ENCODE measurements at places on chromosomes 1 and 21.

DNA sequence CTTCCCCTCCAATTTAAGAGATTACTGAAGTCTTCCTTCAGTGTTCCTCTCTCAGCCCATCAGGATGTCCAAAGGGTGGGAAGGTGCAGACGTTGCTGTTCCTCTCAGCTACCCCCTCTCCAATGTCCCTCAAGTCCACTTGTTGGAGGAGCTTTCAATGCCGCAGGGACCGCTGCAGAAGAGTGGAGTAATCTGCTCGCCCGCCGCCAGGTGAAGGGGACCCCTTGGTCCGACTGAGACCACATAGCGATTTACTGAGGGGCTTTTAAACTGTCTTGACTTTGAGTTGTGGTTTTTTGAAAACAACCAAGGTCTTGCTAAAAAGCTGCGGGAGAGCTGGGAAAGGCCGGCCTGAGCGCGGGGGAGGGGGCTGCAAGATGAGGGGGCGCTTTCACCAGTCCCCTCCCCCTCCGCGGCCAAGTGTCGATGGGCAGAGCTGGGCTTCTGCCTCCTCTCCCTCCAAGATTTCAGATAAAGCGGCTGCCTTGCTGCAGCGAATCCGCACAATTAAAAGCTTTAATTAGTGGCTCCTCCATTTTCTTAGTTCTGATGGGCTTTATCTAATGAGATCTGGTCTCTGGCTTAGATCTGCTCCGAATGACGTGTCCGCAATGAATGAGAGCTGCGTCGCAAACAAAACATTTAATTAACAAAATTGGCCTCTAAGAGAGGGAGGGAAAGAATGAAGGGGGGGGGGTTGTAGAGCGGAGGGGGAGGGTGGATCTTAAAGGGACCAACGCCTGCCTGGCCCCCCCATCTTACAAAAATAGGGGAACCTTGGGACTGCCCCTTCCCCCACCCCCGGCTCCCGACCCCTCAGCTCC lies 5.9 kb downstream of the LMO4 start:
- no peak for DNase-seq

- DNase-seq = no peak
Measured at GRCh38 chr1:53734650-53735211, 4.2 kb downstream of the GLIS1 start.

- no peak for DNase-seq
Measured at GRCh38 chr1:197171531-197171930, 25.1 kb upstream of the ASPM start.

DNA sequence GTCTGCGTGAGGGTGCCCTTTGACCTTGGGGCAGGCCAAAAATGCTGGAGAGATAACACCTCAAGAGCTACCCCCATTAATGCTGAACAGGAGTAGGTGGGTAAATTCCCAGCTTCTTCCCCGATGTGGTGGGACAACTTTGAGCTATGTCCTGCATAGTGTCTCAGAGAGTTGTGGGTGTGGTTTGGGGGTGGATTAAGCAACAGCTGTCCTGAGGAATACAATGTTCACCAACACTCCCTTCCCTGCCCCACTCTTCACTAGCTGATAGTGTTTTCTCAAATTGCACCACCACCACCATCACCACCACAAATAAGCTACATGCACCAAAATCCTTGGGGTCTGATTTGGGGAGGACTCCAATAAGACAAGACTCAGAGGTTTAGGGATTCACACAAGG lies 258.4 kb downstream of the HLX start:
- no peak for DNase-seq

- DNase-seq = no peak
Measured at GRCh38 chr21:46210378-46211136, 18.0 kb downstream of the LSS start.

DNA sequence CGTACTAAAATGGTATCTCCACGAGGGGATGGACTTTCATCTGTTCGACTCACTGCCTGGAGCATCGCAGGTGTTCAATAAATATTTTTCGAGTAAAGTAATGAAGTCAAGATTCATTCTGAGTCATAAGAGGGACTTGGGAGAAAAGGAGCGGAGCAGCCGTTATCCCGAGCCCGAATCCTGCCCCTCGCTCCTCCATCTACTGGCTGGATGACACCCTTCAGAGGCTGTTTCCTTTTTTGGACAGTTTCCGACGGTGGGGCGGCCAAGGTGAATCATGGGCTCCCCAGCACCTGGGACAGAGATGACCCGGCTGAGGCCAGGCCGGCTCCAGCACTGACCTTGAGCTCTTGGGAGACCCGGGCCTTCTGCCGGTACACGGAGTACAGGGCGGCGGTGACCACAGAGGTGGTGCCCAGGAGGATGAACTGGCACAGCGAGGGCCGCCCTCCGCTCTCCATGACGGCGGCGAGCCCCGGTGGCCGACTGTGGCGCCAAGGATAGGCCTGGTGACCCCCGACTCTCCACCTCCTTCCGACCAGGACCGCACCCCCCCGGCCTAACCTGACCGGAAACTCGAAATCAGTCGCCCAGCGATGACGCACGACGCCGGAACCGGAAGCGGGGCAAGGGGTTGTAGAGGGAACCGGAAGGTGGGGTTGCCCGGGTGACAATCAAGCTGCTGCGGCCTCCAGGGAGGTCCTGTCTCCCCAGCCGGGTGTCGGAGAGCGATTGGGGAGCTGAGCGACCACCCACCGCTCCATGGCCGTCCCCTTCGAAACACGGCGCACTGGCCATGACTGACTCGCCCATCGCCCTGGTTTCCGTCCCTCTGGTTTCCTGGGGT lies at the start of gene MUL1:
Gene MUL1, minus strand, starts transcription at position 588 of the 847 bp plus-strand sequence. Its CDS starts 127 bp downstream, at position 461.
- peak; percentile 96 for DNase-seq

- DNase-seq = no peak
Measured at GRCh38 chr1:102252731-102253505, 256.2 kb upstream of the OLFM3 start.

GRCh38 chr21:25296252-25296651 lies 311.0 kb downstream of the MRPL39 start:
- DNase-seq = no peak

- peak; percentile 28 for DNase-seq
Measured at GRCh38 chr21:30839304-30839703, 9.7 kb upstream of the KRTAP7-1 start.

DNA sequence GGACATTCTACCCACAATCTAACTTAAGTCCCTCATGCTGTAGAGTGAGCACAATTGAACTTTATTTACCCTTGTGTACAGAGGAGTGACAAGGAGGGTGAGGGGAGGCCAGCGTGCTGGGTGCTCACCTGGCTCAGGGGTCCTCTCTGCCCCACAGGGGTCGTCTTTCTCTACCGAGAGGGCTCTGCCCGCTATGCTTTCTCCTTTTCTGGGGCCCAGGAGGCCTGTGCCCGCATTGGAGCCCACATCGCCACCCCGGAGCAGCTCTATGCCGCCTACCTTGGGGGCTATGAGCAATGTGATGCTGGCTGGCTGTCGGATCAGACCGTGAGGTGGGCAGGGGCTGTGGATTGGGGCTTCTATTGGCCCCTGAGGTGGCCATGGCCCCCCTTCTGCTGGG lies 5.4 kb downstream of the BCAN start:
- no peak for DNase-seq

- no peak for DNase-seq
Measured at GRCh38 chr1:38454749-38455441, 404.7 kb downstream of the RRAGC start.

- DNase-seq = no peak
Measured at GRCh38 chr1:53725238-53725689, 13.7 kb downstream of the GLIS1 start.

GRCh38 chr1:63987014-63987627 lies 213.3 kb downstream of the ROR1 start:
- DNase-seq = no peak

DNA sequence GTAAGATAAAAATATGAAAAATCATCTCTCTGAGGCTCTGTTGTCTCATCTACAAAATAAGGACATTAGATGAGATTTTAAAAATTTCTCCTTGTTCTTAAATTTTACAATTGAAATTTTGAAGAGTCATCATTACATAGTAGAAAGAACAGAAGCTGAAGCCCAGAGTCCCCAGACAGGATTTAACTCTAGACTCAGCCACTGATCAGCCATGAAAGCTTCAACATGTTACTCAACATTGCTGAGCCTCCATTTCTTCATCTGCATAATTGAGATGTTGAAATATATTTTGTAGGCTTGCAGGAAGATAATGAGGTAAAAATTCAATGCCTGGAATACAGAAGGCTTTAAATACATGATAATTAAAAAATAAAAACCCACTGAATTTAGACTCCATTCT lies 633.3 kb downstream of the LMO4 start:
- no peak for DNase-seq

DNA sequence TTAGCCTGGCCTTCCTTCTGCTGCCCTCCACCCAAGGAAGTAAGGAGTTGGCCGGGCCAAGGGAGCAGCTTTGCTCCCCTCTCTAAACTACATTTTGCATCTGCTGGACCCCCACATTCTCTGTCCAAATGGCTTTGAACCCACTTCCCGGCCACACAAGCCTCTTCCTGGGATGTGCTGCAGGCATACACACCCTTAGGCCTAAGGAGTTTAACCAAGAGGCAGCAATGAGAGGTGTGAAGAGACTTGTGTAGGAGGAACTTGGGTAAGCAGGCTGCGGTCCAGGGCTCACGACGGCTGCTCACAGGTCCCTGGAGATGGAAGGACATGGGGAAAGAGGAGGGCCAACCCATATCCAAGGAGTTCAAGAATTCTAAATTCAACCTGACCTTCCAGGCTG lies 196.7 kb upstream of the SGIP1 start:
- no peak for DNase-seq

DNA sequence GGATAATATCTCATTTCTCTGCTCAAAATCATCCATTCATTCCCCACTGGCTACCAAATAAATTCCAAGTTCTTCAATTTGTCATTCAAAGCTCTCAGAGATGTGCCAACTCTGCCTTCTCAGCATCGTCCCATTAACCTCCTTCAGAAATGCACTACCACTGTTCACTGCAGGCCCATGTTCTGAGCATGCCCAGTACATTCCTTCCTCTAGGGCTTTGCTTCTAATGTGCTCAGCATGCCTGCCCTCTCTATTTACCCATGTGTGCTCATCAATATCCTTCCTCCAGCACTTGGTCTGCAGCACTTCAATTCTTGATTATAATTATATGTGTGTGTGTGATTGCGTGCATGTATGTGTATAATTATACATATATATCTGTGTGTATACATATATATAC lies 36.1 kb upstream of the RGS8 start:
- DNase-seq = no peak

DNA sequence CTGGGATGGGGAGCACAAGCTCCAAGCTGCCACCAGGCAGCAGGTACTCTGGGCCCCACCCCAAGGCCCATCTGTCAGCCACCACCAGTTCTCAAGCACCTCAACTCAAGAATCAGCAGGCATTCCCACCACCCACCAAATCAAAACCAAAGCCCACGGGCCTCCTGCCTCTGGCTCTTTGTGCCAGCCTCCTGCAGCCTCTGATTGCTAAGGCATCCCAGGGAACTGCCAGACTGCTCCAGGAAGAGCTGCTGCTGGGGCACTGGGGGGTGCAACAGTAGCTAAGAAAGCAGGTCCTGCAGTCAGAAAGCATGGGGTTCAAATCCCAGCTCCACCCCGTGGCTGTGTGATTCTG lies 34.7 kb downstream of the CHD5 start:
- no peak for DNase-seq

GRCh38 chr1:211349741-211350140 lies 23.1 kb downstream of the TRAF5 start:
- no peak for DNase-seq

DNA sequence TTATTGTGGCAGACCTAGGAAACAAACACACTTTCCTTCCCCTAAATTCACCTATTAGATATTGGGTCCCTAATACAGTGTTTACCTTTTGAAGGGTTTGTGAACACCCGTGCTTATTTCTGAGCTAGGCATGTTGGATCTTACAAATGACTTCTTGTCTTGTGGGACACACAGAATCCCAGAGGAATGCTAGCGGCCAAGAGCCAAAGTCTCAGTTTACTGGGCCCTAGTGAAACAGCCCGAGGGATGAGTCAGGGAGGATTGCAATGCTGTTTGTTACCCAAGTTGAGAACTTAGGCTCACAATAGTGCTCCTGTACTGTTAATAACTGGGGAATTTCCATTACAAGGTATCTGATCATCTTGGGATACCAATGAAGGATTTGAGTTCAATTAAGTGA lies 100.1 kb upstream of the AKT3 start:
- no peak for DNase-seq

GRCh38 chr1:41492341-41492848 lies 7.9 kb upstream of the EDN2 start:
- peak; percentile 55 for DNase-seq

- no peak for DNase-seq
Measured at GRCh38 chr21:33839167-33839716, 76.4 kb downstream of the ATP5PO start.

- no peak for DNase-seq
Measured at GRCh38 chr1:108071601-108072000, 106.6 kb upstream of the VAV3 start.

GRCh38 chr1:26791626-26792025 lies 3.9 kb downstream of the PIGV start:
- DNase-seq = no peak

GRCh38 chr1:52119301-52120079 lies 22.4 kb upstream of the ZFYVE9 start:
- no peak for DNase-seq

GRCh38 chr1:180268556-180269075 lies 38.6 kb downstream of the LHX4 start:
- DNase-seq = no peak

DNA sequence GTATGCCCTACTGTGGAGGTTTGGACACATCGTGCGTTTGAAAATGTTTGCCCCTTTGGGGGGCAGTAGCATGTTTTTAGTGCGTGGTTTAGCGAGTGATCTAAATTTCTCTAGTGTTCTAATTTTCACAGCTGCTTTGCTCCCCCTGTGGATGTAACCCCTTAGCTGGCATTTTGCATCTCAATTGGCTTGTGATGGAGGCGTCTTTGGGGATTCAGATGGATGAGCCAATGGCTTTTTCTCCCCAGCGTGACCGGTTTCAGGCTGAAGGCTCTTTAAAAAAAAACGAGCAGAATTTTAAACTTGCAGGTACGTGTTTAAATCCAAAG lies 836 bp downstream of the CDC7 start:
- DNase-seq = no peak

GRCh38 chr1:150259217-150259616 lies 1.6 kb downstream of the CA14 start:
- no peak for DNase-seq

- no peak for DNase-seq
Measured at GRCh38 chr1:188904201-188904600, 1573.5 kb downstream of the BRINP3 start.

- no peak for DNase-seq
Measured at GRCh38 chr1:7538033-7538432, 233.1 kb upstream of the VAMP3 start.

GRCh38 chr1:154855186-154855851 lies 14.8 kb downstream of the KCNN3 start:
- DNase-seq = no peak

DNA sequence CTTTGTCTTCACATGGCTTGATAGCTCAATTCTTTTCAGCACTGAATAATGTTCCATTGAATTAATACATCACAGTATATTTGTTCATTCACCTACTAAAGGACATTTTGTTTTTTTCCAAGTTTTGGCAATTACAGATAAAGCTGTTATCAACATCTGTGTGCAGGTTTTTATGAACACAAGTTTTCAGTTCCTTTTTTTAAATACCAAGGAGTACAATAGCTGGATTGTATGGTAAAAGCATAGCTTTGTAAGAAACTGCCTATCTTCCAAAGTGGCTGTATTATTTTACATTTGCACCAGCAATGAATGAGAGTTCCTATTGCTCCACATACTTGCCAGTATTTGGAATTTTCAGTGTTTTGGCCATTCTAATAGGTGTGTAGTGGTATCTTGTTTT lies 4.8 kb upstream of the MCOLN2 start:
- no peak for DNase-seq

- DNase-seq = no peak
Measured at GRCh38 chr1:87956072-87956471, 627.4 kb downstream of the LMO4 start.
